ENCODE measurements at places on chromosomes 1 and 21. TPM values are rescaled to one million over a fixed set of nuclear protein-coding genes. Genes with fewer than 3 reads are reported as not detected.
A peak's percentile ranks its signal among the peaks of the same experiment; 100 is the strongest.

The ANGPTL1 gene
- total RNA-seq = not detected

The ERICH3 gene
- 1.9 TPM for total RNA-seq

The SH3D21 gene
- total RNA-seq = 11.8 TPM

GRCh38 chr1:19405761-19406487, 79.4 kb downstream of the CAPZB start:
- H3K27me3 ChIP-seq = peaks cover 14% of the 10 kb centered on the region
- peak overlapping the region; percentile 77 for H3K4me3 ChIP-seq
- H3K4me1 ChIP-seq = peaks cover 75% of the 10 kb centered on the region
- peak overlapping the region; percentile 98 for H3K27ac ChIP-seq
- H3K36me3 ChIP-seq = no peaks in the 10 kb centered on the region

GRCh38 chr1:177174921-177175634, 4.3 kb downstream of the BRINP2 start:
- no peak for DNase-seq
- H3K36me3 ChIP-seq = no peaks in the 10 kb centered on the region

GRCh38 chr21:44920694-44921604, at the start of gene ITGB2:
Gene ITGB2 (minus strand): TSS chr21:44920899. CDS start chr21:44910782, 10,117 bp downstream.
- H3K36me3 ChIP-seq = peaks cover 15% of the 10 kb centered on the region
- H3K4me1 ChIP-seq = peaks cover 4% of the 10 kb centered on the region
- no peak within 1 kb of the TSS for H3K27ac ChIP-seq
- peak; percentile 21 for DNase-seq
- H3K4me3 ChIP-seq = peak within 1 kb of the TSS; percentile 47

Data from glutamatergic neuron (in vitro differentiated cells).